NCI-H1092 (cell line): ENCODE measurements at places on chromosomes 7 and 10.

DNA sequence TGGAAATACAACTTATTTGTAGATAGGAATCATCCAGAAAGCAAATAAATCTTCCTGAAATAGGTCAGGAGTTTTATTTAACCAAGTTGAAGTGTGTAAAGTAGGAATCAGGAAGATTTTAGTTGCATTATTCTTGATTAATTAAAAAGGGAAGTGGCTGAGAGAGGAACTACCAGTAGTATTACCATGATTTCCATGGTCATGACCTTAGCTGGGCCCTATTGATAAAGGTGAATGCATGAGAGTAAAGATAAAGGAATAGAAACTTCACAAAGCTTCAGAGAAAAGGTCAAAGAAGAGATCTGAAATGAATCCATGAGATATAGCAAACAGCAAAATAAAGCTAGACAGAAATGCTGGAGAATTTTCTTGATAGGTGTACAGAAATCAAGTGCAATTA is 46.2 kb upstream of the DLX6 start:
- DNase-seq, result no peak

DNA sequence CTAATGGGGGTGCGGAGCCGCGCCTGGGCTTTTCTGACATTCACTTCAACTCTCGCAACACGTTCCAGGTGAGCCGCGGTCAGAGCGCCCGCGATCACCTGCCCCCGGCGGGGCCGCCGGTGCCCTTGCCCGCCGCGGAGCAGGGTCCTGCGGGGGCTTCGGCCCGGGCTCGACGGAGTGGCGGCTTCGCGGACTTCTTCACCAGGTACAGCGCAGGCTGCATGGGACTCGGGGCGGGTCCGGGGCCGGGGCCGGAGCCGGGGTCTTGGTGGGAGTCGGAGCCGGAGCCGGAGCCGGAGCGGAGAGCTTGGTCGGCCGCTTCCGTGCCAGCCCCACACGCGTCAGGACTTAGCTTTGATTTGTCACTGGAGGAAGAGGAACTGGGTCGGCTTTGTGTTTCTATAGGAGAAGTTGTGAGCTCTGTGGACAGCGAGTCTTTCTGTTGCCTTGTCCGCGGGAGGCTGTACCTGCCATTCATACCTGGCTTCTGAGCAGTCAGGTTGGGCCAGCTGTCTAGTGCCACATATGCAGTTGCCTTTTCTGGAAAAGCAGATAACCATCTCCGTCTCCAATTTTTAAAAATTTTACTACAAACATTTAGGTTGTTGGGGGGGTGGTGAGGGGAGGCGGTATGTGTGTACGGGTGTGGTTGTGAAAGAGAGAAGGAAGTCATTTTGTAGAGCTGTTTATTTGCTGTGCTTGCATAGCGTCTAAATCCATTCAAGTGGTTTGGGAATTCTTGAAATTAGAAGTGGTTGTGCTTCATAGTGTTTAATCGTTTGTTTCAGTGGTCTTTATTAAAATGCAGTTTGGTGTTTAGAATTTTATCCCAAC is 1.3 kb downstream of the TBC1D12 start:
- DNase-seq, result peak; percentile 17

GRCh38 chr10:77715088-77715487 is 77.5 kb upstream of the KCNMA1 start:
- DNase-seq, result no peak

GRCh38 chr10:87642988-87643387 is 16.7 kb upstream of the PAPSS2 start:
- DNase-seq, result no peak

DNA sequence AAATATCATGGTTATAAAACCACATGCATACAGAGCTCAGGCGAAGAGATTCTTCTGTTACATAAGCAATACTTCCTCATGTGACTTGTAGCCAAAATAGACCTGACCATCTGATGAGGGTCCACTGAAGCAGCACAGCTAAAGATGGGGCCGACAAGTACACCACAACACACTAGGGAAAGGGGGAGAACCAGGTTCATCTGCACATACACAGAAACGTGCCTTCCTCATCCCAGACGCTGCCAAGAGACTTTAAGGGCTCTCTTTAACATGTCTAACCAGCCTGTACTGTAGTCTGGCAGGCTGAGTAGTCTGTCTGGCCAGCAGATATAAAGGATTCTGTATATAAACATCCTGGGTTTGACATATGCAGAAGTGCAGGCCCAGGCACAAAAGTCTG is 30.3 kb downstream of the ERCC6 start:
- DNase-seq, result no peak

DNA sequence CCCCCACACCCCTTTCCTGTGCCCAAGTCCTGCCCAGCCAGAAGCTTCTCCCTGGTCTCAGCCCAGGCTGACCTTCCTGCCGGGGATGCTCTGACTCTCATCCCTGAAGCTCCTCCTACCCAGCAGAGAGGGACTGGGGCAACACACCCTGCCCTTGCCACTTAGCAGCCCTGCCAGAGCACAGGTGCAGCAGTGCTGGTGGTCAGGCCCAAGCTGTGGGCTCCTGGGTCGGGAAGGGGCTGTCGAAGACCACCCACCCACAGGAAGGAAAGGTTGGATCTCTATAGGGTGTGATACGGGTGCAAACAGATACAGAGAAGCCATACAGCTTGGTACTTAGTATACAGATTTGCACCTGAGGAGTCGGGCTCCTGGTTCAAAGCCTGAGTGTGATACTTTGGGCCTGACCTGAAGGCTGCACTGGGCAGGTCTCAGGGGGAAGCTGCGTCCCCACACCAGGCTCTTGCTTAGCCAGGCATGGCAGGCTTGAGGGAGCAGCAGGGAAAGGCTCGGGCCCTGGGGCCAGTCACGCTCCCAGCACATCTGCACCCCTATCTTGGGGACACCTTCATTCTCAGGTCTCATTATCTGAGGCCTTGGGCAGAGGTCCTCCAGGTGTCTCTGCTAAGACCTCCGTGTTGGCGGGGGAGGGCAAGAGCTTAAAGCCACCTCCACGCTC is 47.3 kb downstream of the TCERG1L start:
- no peak for DNase-seq

- peak; percentile 11 for DNase-seq
Observed at GRCh38 chr10:76879116-76879913, 758.3 kb downstream of the KCNMA1 start.

DNA sequence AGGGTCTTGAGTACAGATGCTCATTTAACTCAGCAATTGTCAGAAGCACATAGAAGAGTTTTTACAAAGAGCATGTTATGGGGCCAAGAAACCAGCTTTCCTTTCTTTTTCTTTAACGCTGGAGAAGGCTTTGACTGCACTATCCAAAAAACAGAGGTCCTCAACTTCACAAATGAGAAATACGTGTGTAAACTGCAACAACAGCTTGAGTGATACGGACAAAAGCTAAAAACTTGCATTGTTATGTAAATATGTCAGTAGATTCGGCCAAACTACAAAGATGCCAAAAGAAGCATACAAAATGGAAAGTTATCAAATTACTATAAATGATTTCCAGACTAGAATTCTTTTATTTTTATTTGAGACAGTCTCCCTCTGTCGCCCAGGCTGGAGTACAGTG is 62.4 kb upstream of the C10orf90 start:
- DNase-seq, result no peak

GRCh38 chr10:124912101-124912886 is 29.6 kb upstream of the ZRANB1 start:
- DNase-seq, result no peak

- no peak for DNase-seq
Observed at GRCh38 chr7:143516981-143517380, 39.3 kb downstream of the TAS2R41 start.
